CD4-positive, alpha-beta T cell (primary cell): ENCODE measurements at places on chromosomes 2 and 18. TPM values are rescaled to one million over a fixed set of nuclear protein-coding genes. Genes with fewer than 3 reads are reported as not detected.

Gene CHRND
- not detected for total RNA-seq

Gene VPS4B
- total RNA-seq = 50.8 TPM

Gene CRYGC
- total RNA-seq = not detected

DNA sequence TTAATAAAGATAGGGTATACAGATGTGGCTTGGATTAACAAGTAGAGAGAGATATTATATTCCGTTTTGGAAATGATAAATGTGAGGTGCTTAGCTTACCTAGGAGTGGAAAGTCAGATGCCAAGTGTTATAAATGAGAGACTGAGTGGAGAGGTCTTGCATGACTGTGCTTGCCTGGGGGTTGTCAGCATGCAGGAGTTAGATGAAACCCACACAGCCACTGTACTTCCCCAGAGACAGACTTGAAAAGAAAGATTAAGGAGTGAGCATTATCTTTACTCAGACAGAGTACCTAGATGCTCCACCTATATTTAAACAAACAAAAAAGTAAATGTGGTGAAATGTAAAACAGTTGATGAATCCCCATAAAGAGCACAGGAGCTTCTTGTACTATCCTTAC is 482.7 kb downstream of the RIT2 start:
- DNase-seq = no peak
- no peak overlapping the region for H3K27ac ChIP-seq
- no peak overlapping the region for H3K4me3 ChIP-seq
- no peaks in the 10 kb centered on the region for H3K4me1 ChIP-seq
- no peaks in the 10 kb centered on the region for H3K27me3 ChIP-seq

DNA sequence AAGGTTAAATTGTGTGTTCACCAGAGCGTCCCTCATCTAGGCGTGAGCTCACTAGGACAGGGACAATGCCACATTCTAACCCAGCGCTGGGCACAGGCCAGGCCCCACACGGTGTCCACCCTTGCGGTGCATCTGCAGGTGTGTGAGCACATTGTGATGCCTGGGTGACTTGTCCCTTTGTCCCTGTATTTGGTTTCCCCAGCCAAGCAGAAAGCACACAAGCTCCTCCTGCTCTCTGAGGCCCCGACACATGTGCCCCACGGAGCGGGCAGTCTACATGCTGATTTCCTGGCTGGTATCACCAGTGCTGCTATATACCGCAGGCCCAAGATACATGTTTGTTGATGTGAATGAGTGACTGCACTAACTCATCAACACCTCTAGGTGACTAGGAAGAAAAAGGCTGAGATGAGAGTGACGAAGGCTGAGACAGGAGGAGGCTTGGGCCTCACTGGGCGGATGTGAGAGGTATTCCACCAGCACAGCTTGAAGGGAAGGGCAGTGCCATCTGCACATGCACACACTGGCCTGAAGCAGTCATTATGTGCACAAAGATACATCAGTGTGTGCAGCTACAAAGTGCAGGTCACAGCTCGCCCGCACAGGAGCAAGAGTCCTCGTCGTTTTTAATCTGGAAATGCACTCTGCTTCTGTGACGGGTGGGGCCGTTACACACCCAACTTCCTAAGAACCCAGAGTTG is 205.9 kb downstream of the EIPR1 start:
- no peak for DNase-seq
- no peaks in the 10 kb centered on the region for H3K4me1 ChIP-seq
- no peaks in the 10 kb centered on the region for H3K27me3 ChIP-seq
- H3K4me3 ChIP-seq = no peak overlapping the region
- no peak overlapping the region for H3K27ac ChIP-seq

DNA sequence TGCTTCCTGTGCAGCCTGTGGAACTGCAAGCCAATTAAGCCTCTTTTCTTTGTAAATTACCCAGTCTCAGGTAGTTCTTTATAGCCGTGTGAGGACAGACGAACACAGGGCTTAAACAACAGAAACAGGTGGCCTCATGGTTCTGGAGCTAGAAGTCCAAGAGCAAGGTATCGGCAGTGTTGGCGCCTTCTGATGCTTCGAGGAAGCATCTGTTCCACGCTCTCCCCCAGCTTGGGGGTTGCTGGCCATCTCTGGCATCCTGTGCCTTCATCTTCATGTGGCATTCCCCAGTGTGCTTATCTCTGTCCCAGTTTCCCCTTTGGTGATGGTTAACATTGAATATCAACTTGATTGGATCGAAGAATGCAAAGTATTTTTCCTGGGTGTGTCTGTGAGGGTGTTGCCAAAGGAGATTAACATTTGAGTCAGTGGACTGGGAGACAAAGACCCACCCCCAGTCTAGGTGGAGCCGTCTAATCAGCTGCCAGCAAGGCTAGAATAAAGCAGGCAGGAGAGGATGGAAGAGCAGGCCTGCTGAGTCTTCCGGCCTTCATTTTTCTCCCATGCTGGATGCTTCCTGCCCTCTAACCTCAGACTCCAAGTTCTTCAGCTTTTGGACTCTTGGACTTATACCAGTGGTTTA is 287.6 kb downstream of the PHLPP1 start:
- DNase-seq = no peak
- H3K36me3 ChIP-seq = no peaks in the 10 kb centered on the region
- H3K27me3 ChIP-seq = no peaks in the 10 kb centered on the region
- H3K4me3 ChIP-seq = no peak overlapping the region
- H3K27ac ChIP-seq = no peak overlapping the region
- no peaks in the 10 kb centered on the region for H3K4me1 ChIP-seq

DNA sequence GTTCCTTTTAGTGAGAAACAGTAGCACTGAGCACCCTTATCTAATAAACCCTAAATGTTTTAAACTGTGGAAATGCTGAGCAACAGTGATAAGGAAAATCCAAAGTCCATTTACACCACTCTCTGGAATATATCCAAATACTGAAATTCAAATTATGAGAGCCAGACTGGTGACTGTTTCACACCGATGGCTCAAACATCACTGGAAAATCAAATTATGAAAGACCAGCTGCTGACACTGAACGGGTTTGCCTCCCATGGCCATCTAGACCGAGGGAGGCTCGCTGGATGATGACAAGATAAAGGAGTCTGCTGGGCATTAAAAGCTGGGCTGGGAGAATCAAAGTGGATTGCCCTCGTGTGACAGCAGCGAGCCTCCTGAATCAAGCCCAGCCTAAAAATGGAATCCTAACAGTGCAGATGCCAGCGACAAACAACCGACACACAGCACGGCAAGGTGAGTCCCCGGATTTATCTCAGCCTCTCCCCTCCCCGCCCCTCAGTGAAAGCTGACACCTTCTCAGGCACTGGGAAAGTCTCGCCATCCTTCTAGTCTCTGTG is 30.3 kb downstream of the SERPINE2 start:
- DNase-seq = no peak
- no peak overlapping the region for H3K27ac ChIP-seq
- H3K4me3 ChIP-seq = no peak overlapping the region
- H3K4me1 ChIP-seq = no peaks in the 10 kb centered on the region

DNA sequence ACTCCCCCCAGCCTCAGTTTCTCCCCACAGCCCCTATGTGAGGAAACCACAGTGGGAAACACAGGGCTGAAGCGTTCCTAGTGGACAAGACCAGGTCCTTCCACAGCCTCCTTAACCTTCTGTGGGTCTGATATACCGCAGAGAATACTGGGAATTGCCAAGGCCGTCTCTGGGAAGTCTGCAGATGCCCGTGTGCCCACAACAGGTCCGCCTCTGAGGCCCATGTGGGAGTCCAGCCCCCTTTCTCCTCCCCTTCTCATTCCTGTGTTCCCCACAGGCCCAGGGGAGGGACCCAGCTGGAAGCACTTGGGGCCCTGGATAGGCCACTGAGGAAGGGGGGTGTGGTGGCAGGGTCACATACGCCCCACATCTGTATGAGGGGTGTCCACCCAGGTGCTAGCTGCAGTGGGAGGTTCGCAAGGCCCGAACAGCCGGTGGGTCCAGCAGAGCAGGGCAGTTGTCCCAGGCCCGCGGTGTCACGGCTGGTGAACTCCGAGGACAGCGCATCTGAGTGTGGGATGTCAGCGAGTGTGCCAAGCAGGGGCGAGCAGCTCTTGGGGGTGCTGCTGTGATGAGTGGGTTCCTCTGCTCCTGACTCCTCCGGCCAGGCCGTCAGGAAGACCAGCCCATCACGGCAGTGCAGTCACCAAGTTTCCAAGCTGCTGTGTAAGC is 2.4 kb upstream of the KCNIP3 start:
- H3K27me3 ChIP-seq = no peaks in the 10 kb centered on the region
- no peaks in the 10 kb centered on the region for H3K36me3 ChIP-seq
- H3K4me3 ChIP-seq = no peak overlapping the region
- no peak overlapping the region for H3K27ac ChIP-seq
- no peaks in the 10 kb centered on the region for H3K4me1 ChIP-seq

- H3K4me1 ChIP-seq = peaks cover 40% of the 10 kb centered on the region
- H3K36me3 ChIP-seq = peaks cover 53% of the 10 kb centered on the region
- no peak overlapping the region for H3K4me3 ChIP-seq
- no peak for DNase-seq
- no peak overlapping the region for H3K27ac ChIP-seq
- H3K27me3 ChIP-seq = no peaks in the 10 kb centered on the region
Observed at GRCh38 chr2:127516041-127516762, 10.1 kb downstream of the IWS1 start.

GRCh38 chr18:79374408-79375171 is 21.1 kb upstream of the NFATC1 start:
- H3K27me3 ChIP-seq = no peaks in the 10 kb centered on the region
- peaks cover 23% of the 10 kb centered on the region for H3K36me3 ChIP-seq
- no peak overlapping the region for H3K27ac ChIP-seq

GRCh38 chr2:11075221-11075620 is 80.0 kb upstream of the SLC66A3 start:
- H3K4me1 ChIP-seq = no peaks in the 10 kb centered on the region
- H3K36me3 ChIP-seq = no peaks in the 10 kb centered on the region
- no peak overlapping the region for H3K27ac ChIP-seq
- DNase-seq = no peak

- H3K4me3 ChIP-seq = no peak overlapping the region
- H3K36me3 ChIP-seq = no peaks in the 10 kb centered on the region
- H3K4me1 ChIP-seq = no peaks in the 10 kb centered on the region
- H3K27me3 ChIP-seq = no peaks in the 10 kb centered on the region
- no peak overlapping the region for H3K27ac ChIP-seq
Observed at GRCh38 chr2:122135021-122135937, 379.8 kb downstream of the TSN start.

- no peaks in the 10 kb centered on the region for H3K4me1 ChIP-seq
- H3K4me3 ChIP-seq = no peak overlapping the region
- DNase-seq = no peak
- no peaks in the 10 kb centered on the region for H3K36me3 ChIP-seq
- peaks cover 7% of the 10 kb centered on the region for H3K27me3 ChIP-seq
Observed at GRCh38 chr2:24410976-24411375, 50.6 kb upstream of the ITSN2 start.

DNA sequence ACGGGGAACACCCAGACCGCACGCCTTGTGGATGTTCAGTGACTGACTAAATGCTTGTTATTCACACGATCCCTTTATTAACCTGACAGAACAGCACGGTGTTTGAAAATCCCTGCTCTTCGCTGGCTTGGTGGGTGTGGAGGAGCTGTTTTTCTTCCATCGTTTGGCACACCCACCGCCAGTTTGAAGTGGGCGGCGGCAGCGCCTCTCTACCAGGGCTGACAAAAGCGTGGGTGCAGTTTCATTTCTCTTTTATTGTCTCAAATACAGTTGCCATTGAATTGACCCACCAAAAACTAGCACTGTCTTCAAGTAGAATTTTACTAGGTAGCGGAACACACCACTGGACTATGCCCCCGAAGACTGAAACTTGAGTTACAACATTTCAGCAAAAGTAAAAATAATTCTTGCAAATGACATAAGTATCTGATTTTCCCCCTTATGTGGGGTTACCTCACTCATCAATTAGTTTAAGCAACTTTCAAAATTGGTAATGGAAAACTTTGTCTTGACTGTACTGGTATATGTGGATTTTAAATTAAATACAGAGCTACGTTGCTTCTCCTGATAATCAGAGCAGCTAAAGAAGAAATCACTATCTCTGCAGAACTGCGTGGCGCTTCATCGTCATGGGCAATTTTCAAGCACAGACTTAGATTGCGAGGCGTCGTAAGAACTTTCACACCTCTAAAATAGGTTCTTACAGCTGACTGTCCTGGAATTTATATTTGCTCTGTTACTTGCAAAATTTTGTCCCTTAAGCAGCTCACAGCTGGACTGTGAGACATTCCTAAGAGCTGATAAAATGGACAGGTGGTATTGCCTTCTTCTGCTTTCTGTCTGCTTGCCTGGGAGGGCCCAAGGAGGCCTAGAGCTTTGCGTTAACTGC is 60.9 kb downstream of the LDLRAD4 start:
- no peaks in the 10 kb centered on the region for H3K27me3 ChIP-seq
- no peaks in the 10 kb centered on the region for H3K36me3 ChIP-seq
- no peak overlapping the region for H3K27ac ChIP-seq
- DNase-seq = peak; percentile 37
- peak overlapping the region; percentile 48 for H3K4me3 ChIP-seq

- no peak overlapping the region for H3K27ac ChIP-seq
- H3K36me3 ChIP-seq = no peaks in the 10 kb centered on the region
- H3K4me3 ChIP-seq = no peak overlapping the region
- peaks cover 27% of the 10 kb centered on the region for H3K27me3 ChIP-seq
Observed at GRCh38 chr18:37491526-37491925, 74.1 kb downstream of the CELF4 start.

GRCh38 chr2:18046558-18047212 is 168.2 kb downstream of the KCNS3 start:
- H3K4me3 ChIP-seq = no peak overlapping the region
- H3K27me3 ChIP-seq = no peaks in the 10 kb centered on the region
- H3K4me1 ChIP-seq = no peaks in the 10 kb centered on the region
- no peaks in the 10 kb centered on the region for H3K36me3 ChIP-seq
- no peak overlapping the region for H3K27ac ChIP-seq
- no peak for DNase-seq

DNA sequence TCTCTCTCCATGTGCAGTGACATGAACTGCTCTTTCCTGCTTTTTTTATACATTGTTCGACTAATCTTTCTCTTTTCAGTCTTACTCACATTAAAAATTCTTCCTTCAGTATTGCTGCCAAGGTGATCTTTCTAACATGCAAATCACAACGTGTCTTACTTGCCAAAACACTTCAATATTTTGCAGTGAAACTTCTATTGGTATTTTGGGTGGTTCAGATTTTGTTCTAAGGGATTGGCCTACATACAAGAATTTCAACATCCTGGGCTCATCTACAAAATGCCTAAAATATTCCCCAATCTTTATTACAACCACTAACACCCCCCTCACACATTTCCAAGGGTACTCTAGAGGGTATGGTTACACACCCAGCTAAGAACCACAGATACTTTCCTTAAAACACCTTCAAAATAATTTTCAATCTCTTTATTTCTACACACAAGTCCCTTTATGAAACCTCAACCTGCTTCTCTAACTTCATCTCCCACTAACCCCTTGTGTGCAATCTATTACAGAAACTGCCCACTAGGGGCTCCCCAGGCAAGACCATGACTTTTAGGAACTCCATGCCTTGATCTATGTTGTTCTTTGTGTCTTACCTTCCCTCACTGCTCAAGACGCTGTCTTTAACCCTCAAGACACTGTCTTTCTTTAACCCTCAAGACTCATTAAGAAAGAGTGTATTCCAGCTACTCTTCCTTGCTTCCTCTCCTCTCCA is 50.9 kb downstream of the COL3A1 start:
- no peaks in the 10 kb centered on the region for H3K36me3 ChIP-seq
- H3K4me1 ChIP-seq = no peaks in the 10 kb centered on the region
- H3K27ac ChIP-seq = no peak overlapping the region
- no peaks in the 10 kb centered on the region for H3K27me3 ChIP-seq
